Kidney epithelial cell (primary cell): ENCODE measurements at places on chromosomes 2 and 18.

GRCh38 chr18:11081009-11081532 is 68.3 kb downstream of the PIEZO2 start:
- no peak for DNase-seq

DNA sequence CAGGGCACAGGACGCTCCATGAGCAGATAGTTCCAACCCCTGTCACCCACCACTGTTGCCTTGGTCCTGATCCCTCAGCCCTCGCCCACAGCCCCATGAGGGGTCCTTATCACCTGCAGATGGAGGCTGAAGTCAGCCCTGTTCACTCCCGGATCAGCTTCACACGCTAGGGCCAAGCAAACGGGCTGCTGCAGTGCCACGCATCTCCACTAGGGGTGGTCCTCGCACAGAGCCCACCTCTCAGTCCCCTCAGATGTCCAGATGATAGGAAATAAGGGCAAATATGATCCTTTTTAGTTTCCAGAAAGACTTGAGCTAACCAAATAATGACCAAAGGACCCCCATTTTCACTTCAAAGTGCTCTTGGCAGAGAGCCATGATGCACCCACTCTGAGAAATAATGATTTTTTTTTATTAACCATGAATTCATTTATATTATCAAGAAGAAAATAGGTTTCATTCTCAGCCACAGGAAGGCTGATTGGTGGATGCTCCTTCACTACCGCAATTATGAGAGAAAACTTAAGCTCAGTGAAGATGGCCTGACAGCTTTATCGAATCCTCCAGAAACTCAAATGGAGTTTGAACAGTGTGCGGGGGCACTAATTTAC is 71.9 kb upstream of the KLHL29 start:
- DNase-seq = no peak

DNA sequence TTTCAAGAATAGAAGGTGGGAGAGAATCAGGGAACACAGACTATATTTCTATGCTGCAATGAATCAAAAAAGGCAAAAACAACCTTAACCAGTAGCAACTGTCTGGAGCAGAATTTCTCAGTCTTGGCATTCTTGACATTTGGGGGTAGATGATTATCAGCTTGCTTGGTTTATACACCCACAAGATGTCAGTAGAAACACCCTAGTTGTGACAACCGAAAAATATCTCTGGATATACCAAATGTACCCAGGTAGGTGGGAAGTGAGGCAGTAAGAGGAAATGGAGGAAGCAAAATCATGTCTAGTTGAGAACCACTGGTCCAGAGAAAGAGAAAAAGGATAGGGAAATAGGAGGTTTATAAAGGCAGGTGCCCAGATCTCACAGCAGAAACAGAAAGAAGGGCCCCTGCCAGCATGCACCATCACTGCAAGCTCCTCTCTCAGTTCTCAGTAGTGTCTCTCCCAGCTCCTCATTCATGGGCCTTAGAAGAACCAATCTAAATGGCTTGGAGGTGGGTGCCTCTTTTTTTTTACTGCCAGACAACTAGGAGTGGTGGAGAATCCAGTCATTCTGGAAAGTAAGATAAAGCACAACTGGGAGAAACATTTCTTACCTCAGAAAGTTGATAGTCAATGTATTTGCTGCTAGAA is 50.4 kb downstream of the MBD2 start:
- DNase-seq = no peak

GRCh38 chr2:134289225-134289624 is 35.4 kb downstream of the MGAT5 start:
- DNase-seq = no peak

DNA sequence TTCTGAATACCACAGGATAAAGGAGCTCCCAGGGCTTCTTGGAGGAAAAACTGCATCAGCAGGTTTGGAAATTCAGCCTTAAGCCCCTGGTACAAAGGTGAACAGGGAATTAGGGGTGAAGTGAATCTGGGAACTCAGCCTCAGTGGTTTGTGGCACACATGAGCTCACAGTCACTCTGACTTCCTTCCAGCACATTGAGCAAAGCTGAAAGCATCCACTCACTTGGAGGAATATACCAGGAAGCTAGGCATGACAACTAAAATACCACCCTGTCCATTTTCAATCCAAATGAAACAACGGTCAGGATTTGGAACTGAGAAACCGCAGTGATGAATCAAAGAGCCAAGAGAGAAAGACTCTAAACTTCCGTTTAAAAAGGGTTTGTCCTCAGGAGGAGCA is 216.1 kb downstream of the ICOS start:
- DNase-seq = no peak

GRCh38 chr2:136381722-136382633 is 264.0 kb upstream of the CXCR4 start:
- DNase-seq = no peak

DNA sequence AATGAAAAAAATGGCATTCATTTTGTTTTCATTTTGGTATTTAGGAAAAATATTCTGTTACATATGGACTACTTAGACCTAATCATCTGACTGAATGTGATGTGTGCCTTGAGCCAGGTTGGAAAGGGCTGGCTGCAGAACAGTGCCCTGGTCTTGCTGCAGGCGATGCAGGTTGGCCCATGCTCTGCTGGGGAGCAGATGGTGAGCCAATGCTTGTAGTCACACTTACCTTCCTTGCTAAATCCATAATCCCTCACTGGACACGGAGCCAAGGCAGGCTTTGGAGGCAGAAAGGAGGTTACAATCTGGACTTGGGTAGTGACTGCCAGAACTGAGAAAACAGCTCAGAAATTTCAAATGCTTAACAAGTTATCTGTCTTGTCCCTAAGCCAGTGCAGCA is 228.7 kb downstream of the ARHGAP15 start:
- no peak for DNase-seq

- no peak for DNase-seq
These were observed 85.8 kb upstream of the NDUFV2 start for GRCh38 chr18:9016633-9017166.
